ENCODE measurements at places on chromosomes 3 and 15. TPM values are rescaled to one million over a fixed set of nuclear protein-coding genes. Genes with fewer than 3 reads are reported as not detected.

GRCh38 chr3:71465371-71466036, 118.0 kb downstream of the FOXP1 start:
- DNase-seq = no peak

DNA sequence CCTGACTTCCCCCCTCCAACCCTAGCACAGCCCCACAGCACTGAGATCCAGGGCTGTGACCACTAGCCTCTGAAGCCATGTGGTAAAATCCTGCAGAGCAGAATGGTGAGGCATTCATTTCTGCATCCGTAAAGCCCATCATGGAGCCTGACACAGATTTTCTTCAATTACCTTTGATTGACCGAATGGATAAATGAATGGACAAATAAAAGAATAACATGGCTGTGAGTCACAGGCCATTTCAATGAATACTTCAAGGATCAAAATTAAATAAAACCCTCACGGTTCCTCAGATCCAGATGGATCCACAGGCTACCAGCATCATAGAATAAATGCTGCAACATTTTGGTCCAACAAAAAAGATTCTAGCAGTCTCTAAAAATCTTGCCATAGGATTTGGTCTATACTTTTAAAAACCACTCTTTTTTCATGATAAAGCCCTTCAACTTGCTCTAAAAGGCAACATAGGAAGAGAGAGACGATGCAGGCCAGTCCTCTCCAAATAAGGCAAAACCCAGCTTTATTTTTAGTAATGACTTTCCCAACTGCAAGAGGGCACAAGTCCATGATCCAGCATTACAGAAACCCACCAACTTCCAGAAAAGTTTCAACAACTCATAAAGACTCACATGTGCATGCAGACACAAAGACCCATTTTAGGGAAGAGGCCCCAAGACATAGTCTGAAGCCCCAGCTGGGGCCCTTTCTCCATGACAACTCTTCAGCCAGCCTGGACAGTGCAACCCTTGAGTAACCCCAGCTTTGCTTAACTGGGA, 52.4 kb upstream of the MRPS22 start:
- DNase-seq = no peak

GRCh38 chr3:52104684-52105640, 48.6 kb upstream of the DUSP7 start:
- DNase-seq = no peak

The C3orf49 gene
- not detected for polyA plus RNA-seq

The TNFSF10 gene
- polyA plus RNA-seq = 35.6 TPM

The CCDC54 gene
- not detected for polyA plus RNA-seq

DNA sequence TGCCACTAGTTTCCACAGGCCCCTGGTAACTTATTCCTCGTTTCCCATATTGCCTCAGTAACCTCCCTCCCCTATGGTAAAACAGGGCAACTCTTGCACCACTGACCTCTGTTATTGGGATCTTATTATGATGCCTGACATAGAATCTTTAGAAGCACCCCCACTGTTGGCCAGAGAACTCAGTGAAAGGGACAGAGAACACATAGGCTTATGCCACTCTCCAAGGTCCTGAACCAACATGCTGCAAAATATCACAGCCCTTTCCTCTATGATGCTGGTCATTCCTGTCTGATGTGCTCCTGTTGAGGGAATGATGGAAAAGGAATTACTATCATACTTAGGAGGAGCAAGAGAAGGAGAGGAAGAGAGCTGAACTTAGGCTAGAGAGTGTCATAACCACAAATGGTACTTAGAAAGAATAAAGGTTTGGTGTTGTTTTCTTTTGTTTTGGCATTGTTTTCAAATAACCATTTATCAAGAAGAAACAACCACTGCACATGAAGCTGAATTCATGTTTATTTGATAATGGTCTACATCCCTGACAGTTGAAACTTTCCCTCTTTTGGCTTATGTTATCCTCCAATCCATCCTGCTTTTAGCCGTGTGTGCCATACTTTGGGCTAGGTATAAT, 330.2 kb downstream of the EPHB1 start:
- DNase-seq = peak; percentile 1

- no peak for DNase-seq
Observed at GRCh38 chr15:58331560-58331912, 100.3 kb upstream of the LIPC start.

DNA sequence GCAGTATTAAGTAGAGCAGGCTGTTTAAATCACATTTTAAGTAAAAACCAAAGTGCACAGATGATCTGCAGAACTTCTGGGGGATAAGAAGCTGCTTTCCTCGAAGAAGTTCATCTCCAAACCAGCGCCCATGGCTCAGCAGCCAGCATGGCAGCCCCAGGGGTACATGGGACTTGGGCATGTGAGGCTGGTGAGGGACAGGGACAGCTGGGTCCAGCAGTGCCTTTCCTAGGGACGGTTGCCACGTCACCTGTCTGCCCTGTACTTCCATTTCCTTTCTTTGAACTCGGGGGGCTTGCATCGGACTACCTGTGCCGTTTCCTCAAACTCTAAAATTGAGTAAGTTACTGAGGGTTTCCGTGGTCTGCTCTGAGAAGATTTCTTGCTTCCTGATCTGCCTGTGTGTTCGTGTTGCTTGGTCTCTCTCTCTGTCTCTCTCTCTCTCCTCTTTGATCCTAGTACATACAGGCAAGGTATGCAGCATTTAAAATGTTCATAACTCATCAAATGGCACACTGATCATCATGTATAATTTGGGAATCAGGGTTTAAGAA, 67.6 kb downstream of the IGF1R start:
- DNase-seq = no peak

DNA sequence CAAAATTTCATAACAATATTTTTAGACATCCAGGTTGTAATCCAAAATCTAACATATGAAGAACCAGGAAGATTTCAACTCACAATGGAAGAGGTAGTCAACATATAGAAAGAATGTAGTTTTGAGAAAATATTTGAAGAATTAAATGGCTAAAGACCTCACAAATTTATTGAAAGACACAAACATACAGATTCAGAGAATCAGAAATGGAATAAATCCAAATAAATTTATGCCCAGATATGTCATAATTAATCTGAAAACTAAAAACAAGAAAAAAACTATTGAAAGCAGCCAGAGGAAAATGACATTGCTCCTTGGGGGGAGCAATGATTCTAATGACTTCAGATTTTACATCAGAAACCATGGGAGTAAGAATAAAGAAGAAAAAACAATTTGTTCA, 75.8 kb downstream of the TCF12 start:
- DNase-seq = no peak

DNA sequence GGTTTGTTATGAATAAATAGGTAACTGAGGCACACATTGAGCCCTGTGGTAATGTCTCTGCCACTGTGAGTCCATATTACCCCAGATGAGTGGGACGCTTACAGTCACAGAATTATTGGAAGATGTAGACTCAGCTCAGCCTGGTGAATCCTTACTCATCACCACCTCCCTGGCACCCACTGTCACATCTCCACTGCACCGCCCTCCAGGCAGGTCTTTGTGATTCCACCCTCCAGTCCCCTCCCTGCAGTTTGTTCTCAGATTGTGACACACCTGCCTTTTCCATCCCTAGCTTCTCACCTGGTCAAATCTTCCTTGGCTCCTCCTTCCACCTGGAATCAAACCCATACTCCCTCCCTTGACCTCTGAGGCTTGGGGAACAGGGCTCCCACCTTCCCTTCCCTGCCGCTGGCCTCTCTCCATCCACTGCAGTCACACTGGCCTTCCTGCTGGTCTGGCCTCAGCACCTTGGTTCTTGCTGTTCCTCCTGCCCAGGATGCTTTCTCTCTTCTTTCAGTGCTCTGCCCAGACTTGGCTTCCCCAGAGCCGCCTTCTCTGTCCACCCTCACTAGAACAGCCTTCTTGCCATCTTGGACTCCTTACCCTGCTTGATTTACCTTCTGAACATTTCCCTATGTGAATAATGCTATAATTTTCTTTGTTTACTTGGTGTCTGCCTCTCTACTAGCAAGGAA, 9.4 kb downstream of the SLC6A20 start:
- no peak for DNase-seq

The SPATA12 gene
- polyA plus RNA-seq = 0.13 TPM

GRCh38 chr3:6351752-6352151, 509.2 kb upstream of the GRM7 start:
- no peak for DNase-seq

- DNase-seq = no peak
Observed at GRCh38 chr3:14391033-14391432, 11.4 kb upstream of the SLC6A6 start.

GRCh38 chr3:25493246-25493645, 65.2 kb downstream of the RARB start:
- peak; percentile 96 for DNase-seq

DNA sequence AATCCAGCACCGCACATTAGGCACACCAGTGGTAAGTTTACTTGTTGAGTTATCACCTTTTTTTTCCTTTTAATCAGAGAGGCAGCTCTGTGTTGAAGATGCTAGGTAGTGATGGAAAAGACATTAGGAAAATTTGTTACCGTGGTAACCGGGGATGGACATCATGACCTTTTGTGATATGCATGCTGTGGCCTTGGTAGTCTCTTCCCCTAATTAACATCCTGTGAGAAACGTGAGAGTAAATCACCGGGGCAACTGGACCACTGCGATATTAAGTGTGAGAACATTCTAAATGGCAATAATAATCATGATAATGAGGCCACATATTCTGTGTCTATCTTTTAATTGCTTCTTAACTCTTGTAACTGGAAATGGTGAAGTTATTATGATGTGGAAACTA, 362.0 kb downstream of the CACNA2D3 start:
- DNase-seq = no peak

- DNase-seq = no peak
Observed at GRCh38 chr15:25525741-25526140, 86.9 kb upstream of the UBE3A start.

- DNase-seq = no peak
Observed at GRCh38 chr3:173618703-173619102, 221.2 kb downstream of the NLGN1 start.

- no peak for DNase-seq
Observed at GRCh38 chr3:190169243-190169642, 48.5 kb upstream of the P3H2 start.

The CHL1 gene
- not detected for polyA plus RNA-seq

DNA sequence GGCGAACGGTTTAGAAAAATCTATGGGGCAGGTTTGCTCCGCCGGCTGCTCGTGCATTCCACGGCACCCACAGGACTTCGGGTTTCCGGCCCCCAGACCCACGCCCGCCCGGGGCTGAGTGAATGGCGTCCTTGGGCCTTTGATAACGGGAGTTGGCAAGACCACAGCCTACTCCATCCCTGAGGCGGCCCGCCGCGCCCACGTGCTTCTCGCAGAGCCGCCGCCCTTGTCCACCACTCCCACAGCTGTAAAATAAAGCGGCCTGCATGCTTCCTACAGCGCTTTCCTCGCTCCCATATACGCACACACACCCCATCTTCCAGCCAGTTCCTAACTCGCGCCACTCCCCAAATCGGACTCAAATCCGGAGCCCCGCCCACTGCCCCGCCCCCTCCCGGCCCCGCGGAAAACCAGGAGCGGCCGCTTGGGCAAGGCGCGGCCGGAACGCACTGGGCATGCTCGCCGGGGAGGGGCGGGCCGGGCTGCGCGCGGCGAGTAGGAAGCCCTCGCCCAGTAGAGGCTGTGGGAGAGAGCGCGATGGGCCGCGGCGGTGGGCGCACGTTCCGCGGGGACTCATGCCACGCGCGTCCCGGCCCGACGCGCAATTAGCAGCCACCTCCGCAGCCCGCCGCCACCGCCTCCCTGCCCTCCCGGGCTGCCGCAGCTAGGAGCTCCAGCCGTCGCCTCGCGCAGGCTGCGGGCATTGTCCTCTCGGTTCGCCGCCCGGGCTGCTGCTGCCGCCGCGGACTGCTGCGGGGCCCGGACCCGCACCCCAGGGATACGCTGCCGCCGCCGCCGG, at the start of gene RAP2B:
Gene RAP2B (plus strand): TSS at position 513 of the 799 bp plus-strand sequence. CDS start 468 bp downstream, outside the sequence.
- DNase-seq = peak; percentile 95

The ANKRD34C gene
- not detected for polyA plus RNA-seq

DNA sequence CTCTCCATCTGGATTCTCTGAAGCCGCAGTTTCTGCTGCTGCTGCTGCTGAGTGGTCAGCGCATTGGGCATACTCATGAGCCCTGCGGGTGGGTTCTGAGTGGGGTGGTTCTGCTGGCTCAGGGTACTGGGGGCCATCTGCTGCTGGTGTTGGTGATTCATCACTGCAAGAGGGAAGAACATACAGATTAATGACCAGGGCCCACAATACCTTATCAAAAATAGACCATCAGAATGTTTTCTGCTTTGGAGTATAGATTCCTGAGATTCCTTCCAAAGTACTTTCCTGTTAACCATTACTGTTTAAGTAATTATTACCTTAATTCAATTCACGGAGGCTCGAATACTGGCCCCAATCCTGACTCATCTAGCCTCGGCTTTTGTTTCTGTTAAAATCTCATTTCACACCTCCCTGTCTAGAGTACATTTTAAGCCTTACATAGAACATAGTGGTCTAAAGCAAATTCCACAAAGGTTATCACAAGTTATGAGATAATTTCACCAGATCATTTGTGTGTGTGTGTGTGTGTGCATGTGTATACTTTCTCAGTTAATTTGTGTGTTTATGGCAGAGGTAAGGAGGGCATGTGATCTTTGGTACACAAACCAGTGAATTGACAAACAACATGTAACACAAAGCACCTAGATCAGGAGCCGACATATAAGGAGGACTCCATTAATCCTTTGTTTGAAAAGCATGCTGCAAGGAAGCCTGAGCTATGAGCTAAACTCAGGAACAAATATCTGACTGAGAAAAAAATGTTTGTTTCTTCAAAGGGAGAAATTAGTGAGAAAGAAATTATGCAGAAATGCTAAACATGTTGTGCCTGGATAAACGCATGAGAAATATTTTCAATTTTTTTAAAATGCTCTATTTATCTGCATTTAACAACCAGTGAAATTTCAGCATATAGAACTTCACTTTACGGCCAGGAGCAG, 68.1 kb downstream of the TM4SF4 start:
- DNase-seq = peak; percentile 83

DNA sequence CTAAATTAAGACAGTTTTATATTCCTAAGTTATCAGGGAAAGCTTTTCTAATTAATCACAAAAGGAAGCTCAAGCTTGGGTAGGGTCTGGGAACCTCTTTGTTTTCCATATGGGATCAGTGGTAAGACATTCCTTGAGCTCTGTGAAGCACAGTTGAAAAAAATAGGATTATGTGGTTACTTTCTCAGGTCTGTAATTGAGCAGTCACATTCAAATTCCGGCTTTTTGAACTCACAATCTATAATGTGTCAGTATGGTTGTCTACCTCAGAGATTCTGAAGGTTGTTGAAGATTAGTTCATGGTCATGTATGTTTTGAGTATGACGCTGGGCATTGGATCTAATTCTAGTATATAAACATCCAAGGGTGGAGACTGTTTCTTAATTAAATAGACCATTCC, 364.5 kb downstream of the LPP start:
- DNase-seq = no peak

DNA sequence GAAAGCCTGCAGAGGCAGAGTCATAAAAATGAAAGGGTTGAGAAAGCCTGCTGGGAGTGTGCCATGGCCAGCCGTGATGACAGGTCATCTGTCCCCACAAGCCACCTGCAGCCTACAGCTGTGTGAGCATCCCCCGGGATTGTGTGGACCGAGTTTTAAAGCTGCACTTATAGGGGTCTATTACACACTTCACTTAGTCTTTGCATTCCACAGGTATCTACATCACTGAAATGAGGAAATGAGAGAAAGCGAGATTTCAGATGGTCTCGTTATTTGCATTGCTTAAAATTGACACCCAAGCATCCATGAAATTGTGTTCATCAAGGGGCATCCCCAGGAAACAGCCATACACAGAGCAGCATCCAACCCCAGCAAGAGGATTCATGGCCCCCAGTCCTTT, 137.6 kb upstream of the TRIM42 start:
- no peak for DNase-seq

The CDC25A gene
- 5.5 TPM for polyA plus RNA-seq
